ENCODE measurements at places on chromosomes 4 and X.

DNA sequence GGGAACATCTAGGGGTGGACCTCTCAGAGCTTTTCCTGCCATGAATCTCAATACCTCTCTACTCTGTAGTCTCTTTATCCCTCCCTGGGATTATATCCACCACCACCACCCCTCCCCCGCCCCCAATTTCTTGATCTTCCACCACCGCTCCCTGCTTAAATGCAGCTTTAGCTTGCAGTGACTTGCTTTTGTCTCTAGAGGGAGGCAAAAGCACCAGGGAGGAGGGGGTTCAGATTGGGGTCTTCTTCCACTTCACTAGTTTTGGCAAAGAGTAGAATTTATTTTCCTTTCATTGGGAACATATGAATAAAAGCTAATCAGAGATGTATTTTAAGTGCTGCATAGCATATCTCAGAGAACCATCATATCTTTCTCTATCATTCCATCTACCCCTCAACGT is 5.5 kb downstream of the ARHGAP36 start:
- no peak for DNase-seq

GRCh38 chr4:53535567-53535966 is 55.7 kb downstream of the LNX1 start:
- no peak for DNase-seq

DNA sequence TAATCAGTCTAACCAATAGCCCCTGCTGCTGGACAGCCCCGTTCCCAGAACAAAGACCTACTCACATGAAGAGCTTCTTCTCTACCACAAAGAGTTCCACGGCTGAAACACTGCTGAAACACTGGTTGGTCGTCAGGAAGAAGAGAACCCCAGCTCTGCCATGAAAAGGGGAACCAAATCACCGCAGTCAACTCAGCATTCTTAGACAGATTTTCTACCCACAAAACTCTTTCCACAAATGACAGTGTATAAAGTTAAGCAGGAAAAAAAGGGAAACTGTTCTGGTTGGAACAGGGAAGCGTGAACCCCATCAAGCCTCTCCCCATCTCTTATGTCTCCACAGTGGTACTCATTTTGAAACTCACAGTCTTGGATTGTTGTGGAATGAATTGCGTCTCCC is 57.3 kb downstream of the ABCG2 start:
- DNase-seq: peak; percentile 59

DNA sequence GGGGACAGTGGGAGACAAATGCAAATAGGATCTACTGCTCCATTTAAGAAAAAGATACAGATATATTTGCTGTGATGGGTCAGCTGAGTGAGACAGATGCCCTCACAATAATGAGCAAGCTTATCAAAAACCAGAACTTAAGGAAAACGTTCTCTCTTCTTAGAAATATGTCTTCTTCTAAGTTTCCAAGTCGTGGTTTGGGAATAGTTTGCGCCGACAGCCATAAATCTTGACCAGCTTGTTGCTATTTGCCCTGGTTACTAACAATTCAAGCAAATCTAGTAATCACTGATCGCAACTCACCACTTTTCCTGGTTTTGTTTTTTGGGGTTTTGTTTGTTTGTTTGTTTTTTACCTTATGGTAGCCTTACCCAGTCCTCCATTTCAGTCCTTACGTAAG is 67.6 kb upstream of the GUCY1A1 start:
- no peak for DNase-seq

DNA sequence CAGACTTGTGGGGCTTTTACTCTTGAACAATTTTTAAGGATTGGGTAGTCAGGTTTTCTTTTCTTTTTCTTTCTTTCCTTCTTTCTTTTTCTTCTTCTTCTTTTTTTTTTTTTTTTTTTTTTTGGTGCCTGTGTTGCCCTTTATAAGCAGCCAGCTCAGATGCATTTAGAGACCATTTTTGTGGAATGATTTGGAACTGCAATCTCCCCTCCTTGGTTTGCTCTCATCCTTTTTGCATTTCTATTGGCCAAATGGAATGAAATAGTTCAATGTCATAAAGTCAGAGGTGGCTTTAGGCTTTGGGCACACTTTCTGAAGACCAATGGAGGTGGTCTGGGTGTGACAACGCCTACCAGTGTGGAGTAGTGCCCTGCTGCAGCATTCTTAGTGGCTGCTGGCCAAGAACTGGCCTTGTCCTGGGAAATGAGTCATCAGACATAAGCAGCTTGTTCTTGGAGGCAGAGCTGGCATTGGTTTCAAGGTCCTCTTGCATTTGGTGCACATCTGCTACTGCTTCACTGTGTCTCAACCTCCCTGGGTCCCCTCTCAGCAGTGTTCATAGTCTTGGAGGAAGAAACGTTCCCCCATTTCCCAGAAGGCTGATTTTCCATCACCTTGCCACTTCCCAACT is 84.5 kb downstream of the CT47B1 start:
- DNase-seq: no peak

GRCh38 chrX:133561251-133561650 is 146.0 kb upstream of the GPC4 start:
- DNase-seq: no peak

- DNase-seq: no peak
Measured at GRCh38 chr4:14564281-14564680, 438.0 kb upstream of the CPEB2 start.

GRCh38 chrX:74246524-74246923 is 57.5 kb upstream of the ZCCHC13 start:
- no peak for DNase-seq

- no peak for DNase-seq
Measured at GRCh38 chrX:40945361-40945713, 139.9 kb upstream of the USP9X start.

- no peak for DNase-seq
Measured at GRCh38 chr4:123578276-123579029, 181.9 kb downstream of the SPRY1 start.

DNA sequence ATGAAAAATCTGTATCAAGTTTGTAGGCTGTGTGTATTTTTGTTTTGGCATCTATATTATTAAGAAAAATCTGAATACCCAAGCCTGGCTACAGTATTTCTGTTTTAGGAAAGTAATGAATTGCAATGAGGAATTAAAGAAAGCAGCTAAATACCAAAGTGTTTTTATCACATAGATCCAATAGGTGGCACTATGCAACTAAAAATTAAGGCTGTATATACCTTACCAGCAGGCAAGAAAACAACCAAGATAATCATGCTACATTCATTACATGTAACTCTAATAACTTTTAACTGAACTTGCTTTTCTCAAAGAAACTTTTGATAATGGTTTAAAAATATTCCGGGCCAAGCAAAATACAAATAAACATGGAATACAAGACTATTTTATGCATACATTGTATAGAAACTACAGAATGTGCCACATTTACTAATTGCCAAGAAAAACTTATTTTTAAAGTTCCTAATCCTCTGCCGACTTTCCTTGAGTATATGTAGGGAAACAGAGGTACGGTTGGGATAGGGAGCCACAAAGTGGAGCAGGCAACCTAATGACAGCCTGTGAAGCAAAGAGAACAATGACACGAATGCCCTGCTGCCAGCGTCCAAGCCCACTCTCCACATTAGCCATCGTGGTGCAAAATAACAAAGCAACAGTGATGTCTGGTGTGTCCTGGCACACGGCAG is 63.7 kb downstream of the SEC24D start:
- DNase-seq: no peak

GRCh38 chr4:16124232-16124631 is 40.4 kb upstream of the PROM1 start:
- no peak for DNase-seq

DNA sequence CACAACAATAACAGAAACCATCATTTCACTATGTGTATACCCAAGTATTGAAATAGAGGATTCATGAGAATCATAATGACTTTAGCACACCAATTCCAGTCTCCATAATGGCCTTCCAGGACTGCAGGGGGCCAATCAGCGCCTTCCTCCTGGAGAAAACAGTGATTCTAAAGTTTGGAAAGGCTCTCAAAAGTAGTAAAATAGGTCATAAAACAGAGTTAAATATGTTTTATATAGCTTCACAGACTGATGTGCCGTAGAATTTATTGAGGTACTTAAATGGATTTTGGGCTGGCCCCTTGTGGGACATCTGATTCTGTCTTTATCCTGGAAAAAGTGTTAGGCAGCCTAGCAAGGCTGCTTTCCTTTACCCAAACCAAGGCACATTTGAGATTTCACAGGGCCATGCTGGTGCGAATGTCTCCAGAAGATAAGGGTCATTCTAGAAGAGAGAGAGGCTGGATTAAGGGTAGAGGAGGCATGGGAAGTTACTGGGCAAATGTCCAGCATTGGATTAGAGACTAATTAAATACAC is 543.9 kb downstream of the GALNTL6 start:
- no peak for DNase-seq

GRCh38 chrX:39320165-39320564 is 518.9 kb downstream of the MID1IP1 start:
- no peak for DNase-seq

GRCh38 chr4:24477919-24478318 is 106.4 kb downstream of the DHX15 start:
- DNase-seq: no peak

- no peak for DNase-seq
Measured at GRCh38 chrX:11535156-11535919, 130.4 kb downstream of the ARHGAP6 start.

- DNase-seq: no peak
Measured at GRCh38 chr4:176546975-176547374, 227.2 kb downstream of the SPCS3 start.

DNA sequence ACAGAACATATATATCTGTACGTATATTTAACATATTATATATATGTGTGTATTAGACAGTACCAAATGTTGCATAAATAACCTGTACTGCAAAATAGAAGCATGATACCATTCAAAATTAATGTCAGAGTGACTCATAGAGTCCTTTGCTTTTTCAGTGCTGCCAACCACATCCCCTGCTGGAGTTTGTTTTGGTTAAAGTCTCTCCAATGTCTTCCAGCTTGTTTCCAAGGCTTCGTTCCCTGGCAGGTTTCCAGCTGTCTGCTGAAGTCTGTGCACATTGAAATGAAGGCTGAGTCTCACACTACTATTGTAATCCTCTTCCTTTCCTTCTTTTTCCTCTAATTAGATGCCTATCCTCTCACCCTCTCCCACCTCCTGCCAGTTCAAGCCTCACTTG is 14.9 kb downstream of the NRK start:
- DNase-seq: no peak

DNA sequence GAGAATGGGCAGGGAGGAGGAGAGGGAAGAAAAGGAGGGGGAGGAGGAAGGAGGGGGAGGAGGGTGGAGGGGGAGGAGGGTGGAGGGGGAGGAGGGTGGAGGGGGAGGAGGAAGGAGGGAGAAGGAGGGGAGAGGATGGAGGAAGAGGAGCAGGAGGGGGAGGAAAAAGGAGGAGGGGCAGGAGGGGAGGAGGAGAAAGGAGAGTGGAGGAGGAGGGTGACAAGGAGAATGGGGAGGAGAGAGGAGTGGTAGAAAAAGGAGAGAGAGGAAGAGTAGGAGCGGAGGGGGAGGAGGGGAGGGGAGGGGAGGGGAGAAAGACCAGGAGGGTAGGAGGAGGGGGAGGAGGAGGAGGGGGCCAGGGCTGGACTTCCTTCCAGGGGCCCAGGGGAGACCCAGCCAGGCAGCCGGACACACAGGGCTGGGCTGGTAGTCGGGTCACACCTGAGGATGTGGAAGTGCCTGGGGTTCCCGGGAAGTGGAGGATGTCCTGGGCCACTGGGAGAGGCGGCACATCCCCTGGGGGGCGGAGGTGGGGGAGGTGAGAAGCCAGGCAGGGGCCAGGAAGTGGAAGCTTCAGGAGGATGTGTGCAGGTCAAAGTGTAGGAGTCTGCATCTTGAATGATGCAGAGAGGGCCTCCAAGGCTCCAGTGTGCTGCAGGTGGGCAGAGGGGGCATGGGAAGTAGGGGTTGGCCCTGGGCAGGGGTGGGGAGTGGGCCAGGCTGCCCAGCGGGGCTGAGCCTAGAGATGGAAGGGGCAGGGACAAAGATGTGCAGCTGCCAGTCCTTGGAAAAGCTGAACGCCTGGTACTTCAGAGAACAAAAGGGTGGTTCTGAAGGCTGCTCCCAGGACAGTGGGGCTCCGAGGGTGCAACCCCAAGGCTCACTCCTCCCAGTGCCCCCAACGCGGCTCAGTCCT is 18.8 kb downstream of the IL3RA start:
- no peak for DNase-seq

DNA sequence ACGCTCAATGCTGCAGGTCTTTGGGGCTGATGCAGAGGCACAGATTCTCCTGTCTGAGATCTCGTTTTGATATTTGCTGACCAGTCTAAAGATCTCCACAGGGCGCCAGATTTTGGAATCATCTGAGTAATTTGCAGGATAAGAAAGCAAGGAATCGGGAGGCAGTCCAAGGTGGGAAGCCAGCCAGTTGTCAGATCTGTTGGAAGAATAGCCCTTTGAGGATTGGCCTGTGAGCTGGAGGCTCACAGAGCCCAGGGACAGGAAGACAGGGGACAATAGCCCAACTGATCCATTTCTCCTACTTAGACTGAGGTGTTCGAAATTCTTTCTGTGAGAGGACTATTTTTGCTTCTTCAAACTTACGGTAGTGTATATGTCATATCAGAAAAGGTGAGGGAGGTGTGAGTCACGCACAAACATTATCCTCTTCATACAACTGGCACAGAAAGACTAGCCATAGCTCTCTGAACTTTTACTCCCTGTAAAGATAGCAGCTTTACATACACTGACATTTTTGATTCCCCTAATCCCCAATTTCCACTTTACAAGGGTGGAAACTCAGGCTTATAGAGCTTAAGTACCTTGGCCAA is 8.8 kb downstream of the DIPK2B start:
- no peak for DNase-seq

DNA sequence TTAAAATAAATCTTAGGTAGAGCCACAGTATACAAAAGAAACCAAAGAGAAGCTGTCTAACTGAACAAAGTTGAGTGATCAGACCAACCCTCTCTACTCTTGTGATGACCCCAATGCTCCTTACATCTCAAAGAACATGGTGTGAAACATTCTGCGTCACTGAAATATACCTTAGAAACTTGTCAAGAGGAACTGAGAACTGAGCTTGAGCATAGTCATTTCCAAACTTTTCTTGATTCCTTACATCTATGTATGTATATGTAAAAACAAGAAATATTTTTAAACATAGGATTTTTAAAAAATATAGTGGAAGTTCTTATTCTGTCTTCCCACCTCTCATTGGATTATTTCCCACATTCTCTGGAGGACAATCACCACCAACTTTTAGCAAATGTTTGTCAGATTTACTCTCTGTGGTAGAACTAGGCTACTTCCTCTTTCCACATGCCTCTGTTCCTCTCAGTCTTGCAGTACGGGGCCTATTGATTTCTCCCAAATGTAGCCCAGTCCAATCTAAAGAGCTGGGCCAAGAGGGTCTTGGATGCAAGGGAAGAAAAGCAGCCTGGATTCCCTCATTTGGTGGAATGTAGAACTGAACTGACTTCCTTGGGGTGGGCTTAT is 98.2 kb upstream of the HHIP start:
- no peak for DNase-seq

GRCh38 chr4:139030614-139031235 is 15.1 kb downstream of the NOCT start:
- peak; percentile 71 for DNase-seq

- no peak for DNase-seq
Measured at GRCh38 chr4:3702561-3703221, 63.5 kb upstream of the ADRA2C start.

DNA sequence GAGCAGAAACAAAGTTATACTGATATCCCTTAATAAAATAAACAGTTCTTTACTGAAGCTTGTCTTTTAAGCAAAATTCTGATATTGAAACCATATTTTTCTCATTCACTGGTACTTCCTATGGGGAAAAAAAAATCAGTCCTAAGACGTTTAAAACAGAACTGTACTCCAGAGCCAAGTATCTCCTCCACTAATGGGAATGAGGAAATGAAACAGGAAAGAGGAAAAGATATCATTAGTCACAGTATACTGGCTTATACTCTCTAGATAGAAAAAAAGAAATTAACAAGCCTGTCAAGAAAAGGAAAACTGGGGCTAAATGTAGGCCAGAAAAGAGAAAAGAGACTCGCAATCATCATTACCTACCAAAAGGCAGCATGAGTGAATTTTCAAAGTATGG is 252.7 kb downstream of the CENPC start:
- no peak for DNase-seq
